Fibroblast of skin of right quadriceps (primary cell): ENCODE measurements at places on chromosomes 6 and 20.

DNA sequence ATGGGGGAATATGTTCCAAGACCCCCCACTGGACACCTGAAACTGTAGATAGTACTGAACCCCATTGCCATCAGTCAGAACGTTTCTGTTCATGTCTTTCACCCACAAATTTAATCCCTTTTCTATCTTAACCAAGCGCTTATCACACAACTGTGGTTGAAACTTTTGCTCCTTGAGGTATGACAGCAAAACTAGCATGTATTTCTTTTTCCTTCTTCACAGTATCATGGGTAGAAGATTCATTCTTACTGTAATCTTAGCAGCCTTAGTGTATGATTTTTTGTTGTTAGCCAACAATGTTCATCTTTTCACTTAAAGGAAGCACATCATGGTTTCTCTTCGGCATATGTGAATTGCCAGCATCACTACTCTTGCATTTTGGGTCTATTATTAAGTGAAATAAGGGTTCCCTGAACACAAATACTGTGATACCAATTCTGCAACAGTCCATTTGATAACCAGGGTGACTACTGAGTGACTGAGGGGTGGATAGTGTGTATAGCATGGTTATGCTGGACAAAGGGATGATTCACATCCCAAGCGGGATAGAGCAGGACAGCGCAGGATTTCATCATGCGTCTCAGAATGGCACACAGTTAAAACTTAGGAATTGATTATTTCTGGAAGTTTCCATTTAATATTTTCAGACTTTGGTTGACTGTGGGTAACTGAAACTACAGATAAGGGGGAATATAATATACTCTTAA lies 41.8 kb downstream of the KCNS1 start:
- DNase-seq = no peak

GRCh38 chr6:110810896-110811586 lies 4.2 kb downstream of the CDK19 start:
- no peak for DNase-seq

- no peak for DNase-seq
Measured at GRCh38 chr20:25221592-25222460, 26.1 kb upstream of the PYGB start.

- DNase-seq = peak; percentile 52
Measured at GRCh38 chr6:131116755-131117360, 18.4 kb upstream of the AKAP7 start.

- no peak for DNase-seq
Measured at GRCh38 chr6:20024316-20024673, 187.1 kb downstream of the ID4 start.

DNA sequence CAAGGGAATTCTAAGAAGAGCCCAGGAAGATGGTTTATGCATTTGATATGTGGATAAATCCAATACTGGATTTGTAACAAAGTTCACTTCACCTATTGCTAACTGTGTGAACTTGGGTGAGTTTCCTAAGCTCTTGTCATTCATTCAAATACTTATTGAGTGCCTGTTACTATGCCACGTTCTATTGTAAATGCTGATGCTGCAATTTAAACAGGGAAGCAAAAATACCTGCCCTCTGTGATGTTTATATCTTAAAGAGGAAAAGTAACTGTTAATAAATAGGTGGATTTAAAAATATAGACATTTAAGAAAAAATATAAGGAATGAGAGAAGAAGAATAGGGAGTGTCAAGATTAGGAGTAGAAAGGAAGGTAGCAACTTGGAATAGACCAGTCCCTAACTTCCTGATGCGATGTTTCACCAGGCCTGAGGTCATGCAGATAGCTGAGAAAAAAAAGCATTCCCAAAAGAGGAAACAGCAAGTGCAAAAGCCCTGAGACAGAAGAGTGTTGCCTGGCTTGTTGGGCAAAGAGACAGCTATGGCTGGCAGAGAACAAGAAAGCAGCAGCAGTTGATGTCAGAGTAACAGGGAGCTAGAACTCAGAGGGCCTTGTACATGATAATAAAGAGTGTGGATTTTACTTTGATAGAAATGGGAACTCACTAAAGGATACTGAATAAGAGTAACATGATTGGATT lies 54.3 kb upstream of the TCF21 start:
- DNase-seq = no peak

GRCh38 chr6:139708337-139709199 lies 334.1 kb upstream of the CITED2 start:
- peak; percentile 92 for DNase-seq

DNA sequence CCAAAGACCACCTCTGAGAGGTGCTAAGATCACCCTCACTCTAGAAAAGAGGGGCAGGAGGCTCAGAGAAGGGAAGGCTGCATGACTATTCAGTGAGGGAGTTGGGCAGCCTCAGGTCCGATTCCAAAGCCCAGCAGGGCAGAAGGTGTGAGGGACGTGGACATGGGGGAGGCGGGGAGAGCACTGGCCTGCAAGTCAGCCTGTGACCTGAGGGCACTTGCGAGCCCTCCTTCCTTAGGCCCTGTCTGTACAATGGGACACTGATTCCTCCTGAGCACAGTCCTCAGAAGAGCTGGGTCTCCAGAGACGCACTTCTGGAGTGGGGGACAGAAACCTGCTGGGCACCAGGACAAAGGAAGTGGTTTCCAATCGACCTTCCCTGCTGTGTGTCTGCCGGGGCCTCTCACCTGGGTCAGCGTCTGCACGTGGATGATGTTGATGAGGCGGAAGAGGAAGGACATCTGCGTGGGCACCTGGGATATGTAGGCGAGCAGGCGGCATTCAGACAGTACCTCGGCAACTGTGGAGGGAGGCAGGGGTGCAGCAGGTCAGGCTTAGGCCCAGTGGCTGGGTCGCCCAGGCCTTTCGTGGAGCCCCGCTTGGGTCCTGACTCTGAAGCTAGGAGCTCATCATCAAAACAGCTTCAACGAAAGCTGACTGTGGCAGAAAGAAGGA lies 48.5 kb downstream of the MYH7B start:
- DNase-seq = no peak

- DNase-seq = no peak
Measured at GRCh38 chr6:90314514-90314913, 17.9 kb upstream of the BACH2 start.

- DNase-seq = no peak
Measured at GRCh38 chr6:1609041-1609647, 571 bp upstream of the FOXC1 start.

DNA sequence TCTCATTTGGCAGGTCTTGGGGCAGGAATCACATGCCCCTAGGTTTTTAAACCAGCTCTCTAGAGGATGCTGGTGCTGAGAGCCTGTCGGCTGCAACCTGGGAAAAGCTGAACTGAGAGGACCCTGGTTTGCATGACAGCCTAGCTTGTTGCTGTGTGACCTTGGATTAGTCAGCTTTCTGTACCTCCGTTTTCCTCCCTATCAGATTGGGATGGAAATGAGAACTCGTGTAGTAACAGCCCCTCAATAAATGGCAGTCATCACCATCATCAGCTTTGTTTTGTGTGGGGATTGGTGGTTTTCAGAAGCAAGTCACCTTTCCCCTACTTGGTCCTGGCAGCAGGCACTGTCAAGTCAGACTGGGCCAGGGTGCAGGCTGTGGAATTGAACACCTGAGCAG lies 75.2 kb upstream of the MYL9 start:
- DNase-seq = no peak

- peak; percentile 100 for DNase-seq
Measured at GRCh38 chr6:16338577-16339264, 100.3 kb downstream of the GMPR start.

GRCh38 chr6:16764188-16764950 lies 3.1 kb upstream of the ATXN1 start:
- DNase-seq = peak; percentile 68

DNA sequence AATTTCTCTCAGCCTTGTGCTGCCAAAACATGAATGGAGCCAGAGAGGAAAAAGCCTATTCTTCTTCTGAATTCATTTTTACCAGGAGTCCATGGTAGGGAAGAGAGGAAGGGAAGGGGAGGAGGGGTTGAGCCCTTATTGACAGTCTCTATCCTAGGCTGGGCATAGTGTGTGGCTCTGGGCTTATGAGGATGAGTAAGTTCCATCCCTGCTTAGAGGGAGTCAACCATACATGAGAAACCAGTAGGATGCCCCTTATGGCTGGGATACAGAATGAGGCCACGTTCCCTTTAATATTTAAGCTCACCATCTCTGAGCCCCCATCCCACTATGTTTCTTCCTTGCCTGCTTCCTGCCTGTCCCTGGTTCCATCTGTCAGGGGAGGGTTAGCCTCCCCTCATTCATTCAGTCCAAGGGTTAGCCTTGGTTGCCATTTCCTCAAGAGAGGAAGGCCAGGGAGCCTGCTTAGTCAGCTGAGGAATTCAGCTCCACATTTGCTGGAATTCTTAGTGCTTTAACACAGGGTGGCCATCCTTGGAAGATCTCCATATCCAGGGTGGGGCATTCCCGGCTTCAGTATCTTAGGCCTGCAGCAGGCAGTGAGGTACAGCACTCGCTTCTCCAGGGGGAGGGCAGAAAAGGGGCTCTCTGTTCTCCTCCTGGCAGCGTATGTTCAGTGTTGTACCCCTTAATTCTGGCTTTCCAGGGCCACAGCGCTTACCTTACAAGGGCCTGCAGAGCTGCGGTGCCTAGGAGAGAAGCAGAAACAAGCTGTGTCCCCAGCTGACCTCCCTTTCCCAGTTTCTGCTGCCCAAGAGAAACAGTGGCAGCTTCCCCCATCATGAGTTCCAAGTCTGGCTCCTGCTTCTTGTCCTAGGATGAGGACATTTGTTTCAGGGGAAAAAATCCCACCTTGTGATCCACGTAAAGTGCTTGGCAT lies 12.5 kb downstream of the SIRT5 start:
- DNase-seq = peak; percentile 15

DNA sequence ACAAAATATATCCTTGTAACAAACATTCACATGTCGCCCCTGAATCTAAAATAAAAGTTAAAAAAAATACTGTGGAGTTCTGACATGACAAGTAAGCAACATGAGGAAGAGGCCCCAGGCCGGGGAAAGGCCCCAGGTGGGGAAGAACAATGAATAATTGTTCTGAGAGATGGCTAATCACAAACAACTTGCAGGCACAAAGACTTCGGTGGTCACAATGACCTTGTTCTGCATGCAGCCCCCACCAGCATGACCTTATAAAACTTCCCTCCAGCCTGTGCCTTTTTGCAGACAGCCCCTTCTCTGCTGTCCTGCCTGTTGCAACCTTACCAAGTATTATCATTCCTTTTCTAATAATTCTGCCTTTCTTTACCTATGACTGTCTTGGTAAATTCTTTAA lies 95.7 kb upstream of the MYLIP start:
- DNase-seq = no peak

GRCh38 chr6:63066055-63066704 lies 145.1 kb upstream of the FKBP1C start:
- no peak for DNase-seq

DNA sequence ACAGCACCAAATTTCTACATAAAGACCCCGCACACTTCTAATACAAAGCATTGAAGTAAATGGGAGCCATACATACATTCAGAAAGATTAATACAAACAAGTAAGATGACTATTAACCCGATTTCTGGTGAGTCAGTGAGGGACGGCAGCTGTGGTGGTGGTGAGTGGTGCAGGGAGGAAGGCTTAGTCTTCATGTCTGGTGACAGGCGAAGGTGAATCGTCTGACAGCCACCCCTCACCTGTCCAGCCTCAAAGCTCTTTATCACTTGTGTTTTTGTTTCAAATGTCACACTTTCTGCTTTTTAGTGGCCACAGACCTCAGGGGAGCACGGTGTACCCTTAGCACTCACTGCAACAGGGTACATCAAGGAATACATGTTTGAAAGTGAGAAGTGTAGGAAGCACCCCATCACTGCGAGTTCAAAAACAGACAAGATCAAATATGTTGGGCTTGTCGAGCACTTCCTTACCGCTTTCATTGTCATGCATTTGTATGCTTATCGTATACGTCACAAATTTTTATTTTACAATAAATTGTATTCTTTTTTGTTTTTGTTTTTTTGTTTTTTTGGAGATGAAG lies 63.5 kb downstream of the IRF4 start:
- no peak for DNase-seq

DNA sequence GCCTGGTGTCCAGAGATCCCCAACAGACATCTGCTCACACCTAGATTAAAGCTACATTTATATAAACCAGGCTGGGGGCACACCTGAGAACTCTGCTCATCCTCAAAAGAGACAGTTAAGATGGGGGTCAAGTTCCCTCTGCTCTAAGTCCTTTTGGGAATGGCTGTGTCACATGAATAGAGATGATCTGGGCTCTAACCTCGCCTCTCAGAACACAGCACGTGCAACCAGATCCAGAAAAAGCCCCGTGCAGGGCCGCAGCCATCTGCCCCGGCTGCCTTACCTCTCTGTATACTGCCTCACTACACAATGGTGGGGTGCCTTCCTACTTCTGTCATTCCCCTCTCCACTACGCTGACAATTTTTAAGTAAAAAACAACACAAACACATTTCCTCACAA lies 5.9 kb downstream of the MTCH1 start:
- DNase-seq = no peak

GRCh38 chr6:35043381-35044130 lies 97.6 kb downstream of the TCP11 start:
- DNase-seq = no peak

- peak; percentile 13 for DNase-seq
Measured at GRCh38 chr6:30037182-30037788, 23.8 kb upstream of the POLR1H start.

- DNase-seq = no peak
Measured at GRCh38 chr6:118865100-118865391, 28.9 kb upstream of the ASF1A start.

GRCh38 chr20:63117661-63118302 lies 98.1 kb downstream of the YTHDF1 start:
- DNase-seq = no peak

DNA sequence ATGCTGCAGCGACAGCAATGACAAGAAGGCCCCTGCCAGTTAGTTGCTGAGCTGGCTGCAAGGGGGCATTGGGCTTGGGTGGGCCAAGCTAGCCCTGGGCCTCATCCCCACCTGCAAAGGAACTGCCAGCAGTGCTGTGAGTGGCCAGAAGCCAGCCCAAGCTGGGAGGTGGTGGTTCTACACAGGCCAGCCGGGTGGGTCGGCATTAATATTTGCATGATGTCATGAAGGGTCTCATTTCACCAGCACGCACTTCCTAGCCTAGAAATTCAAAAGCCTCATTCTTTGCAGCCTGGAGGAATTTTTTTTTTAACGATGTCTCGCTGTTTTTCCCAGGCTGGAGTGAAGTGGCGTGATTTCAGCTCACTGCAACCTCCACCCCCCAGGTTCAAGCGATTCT lies 62.0 kb downstream of the IYD start:
- no peak for DNase-seq

DNA sequence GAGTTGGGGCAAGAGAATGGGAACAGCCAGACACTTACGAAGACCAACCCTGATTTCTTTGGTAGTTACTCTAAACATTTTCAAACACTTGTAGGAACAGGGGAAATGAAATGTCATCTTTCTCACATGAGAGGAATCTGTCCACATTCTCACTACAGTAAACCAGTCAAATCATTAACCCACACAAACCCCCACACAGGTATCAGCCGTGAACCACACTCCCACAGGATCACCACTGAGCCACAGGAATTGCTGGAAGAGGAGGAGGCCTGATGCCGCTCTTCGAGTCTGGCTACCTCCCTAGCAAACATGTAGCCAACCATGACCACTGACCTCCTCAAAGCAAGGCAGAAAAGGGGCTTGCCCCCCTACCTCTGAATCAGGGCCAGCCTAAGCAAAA lies 6.9 kb upstream of the RSPO3 start:
- no peak for DNase-seq

- DNase-seq = no peak
Measured at GRCh38 chr6:36671687-36672375, 6.7 kb upstream of the CDKN1A start.

GRCh38 chr20:5834436-5835005 lies 84.3 kb downstream of the SHLD1 start:
- no peak for DNase-seq
